BJ (cell line): ENCODE measurements at places on chromosomes 7 and 10. TPM values are rescaled to one million over a fixed set of nuclear protein-coding genes. Genes with fewer than 3 reads are reported as not detected.

- DNase-seq = no peak
Observed at GRCh38 chr7:674454-675410, 51.8 kb upstream of the DNAAF5 start.

DNA sequence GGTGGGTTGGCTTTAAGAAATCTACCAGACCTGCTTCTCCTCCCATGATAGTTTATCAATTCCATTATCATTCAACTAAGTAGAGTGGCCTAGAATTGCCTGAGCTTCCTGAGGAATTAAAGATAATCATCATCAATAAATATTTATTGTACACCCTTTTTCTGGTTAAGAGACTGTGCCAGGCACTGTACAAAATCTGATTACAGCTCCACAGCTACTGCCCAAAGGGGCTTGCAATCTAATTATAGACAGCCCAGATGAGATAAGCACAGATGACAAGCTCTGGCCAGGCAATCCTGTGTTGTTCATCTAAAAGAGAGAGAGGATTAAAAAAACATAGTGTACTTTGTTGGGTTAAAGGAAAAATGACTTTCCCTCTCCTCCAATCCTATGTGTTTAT is 586.4 kb downstream of the GATA3 start:
- no peak for DNase-seq

DNA sequence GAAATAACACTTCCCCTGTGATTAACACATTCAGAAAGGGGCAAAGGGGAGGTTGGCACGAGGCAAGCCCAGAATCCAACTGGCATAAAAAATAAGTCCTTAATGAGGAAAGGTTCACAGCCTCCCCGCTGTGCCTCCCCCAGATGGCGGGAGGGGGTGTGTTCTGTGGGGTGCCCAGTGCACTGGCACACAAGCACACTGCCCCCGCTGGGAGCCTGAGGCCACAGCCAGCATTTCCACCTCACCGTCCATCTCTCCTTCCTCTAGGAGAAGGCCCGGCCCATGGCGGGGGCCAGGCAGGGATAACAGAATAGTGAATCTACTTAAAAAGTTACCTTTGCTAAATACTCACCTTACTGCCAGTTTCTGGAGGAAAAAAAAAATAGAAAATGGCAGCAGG is 43.2 kb downstream of the PRKAG2 start:
- no peak for DNase-seq

DNA sequence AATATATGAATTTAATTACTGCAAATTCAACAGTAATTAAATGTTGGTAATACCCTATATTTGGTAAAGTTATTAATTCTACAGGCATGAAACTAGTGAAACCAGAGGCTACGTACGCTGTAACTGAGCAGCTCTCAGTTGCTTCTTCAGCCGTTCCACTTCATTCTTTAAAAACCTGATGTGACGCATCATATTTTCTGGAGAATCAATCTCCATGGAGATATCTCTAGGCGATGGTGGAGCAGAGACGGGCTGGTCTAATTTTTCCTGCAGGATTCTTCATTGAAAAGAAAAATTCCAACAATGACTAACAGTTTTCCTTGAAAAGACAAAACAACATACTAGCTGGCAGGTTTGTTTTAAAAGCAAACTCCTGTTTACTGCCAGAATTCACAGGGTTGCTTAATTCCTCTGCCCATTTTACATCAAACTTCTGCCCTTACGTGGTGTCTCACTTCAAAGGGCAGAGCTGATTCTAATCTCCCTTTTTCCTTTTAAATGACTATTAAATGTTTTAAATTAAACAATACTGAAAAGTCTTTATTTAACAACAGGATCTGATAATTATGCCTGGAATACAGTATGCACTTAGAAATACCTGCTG is 59.4 kb upstream of the MRLN start:
- no peak for DNase-seq

DNA sequence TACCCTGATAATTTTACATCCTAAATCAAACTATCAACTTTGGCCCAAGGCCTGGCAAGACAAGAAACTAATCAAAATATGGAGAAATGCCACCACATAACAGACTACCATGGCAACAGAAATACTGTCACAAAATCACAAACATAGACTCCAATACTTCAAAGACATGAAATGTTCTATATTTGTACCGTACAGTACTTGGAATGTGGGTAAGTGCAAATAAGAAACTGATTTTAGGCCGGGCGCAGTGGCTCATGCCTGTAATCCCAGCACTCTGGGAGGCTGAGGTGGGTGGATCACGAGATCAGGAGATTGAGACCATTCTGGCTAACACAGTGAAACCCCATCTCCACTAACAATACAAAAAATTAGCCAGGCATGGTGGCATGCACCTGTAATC is 9.2 kb downstream of the TNPO3 start:
- DNase-seq = no peak

GRCh38 chr10:79180414-79181221 is 111.9 kb downstream of the ZMIZ1 start:
- DNase-seq = no peak

DNA sequence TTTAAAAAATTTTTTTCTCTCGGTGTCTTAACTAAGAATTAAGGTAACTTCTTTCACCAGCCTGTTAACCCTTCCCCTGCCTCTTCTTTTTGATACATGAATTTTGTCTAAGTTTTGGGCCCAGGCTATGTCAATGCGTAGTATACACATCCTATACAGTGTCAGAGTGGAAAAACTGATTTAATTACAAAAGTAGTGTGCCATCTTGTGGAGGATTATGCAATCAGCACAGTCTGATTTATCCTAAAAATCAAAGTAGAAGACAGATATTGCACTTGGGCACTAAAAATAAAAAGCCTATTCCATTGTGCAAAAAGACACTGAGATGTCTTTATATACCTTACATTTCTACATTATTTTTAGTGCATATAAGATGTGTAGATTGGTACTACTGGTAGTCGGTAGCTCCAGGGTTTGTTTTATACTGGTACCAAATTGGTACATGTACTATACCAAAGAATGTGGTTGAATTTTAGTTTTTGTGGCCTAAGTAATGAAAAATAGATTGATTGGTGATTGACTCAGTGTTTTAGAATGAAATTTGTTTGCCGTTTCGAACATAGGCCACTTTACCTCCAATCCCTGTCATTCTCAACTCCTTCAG is 96.6 kb downstream of the MKLN1 start:
- DNase-seq = no peak

- DNase-seq = no peak
Observed at GRCh38 chr7:14995774-14996173, 93.2 kb upstream of the DGKB start.

NEUROD6 gene
- polyA plus RNA-seq = not detected in 2 replicates

CYP2W1 gene
- polyA plus RNA-seq = not detected in 2 replicates

DNA sequence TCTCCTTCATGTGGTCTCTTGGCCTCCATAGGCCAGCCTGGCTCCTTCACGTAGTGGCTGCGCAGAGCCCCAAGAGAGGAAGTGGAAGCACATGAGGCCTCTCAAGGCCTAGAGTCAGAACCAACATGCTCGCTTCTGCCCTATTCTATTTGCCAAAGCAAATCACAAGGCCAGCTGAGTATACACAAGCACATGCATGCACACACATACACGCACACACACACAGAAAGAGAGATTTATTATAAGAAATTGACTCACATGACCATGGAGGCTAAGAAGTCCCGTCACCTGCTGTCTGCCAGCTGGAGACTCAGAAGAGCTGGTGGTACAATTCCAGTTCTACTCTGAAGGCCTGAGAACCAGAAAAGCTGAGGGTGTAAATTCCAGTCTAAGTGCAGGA is 64.3 kb upstream of the NRP1 start:
- no peak for DNase-seq

GLI3 gene
- 4.4 and 5.1 TPM in 2 replicates for polyA plus RNA-seq

DNA sequence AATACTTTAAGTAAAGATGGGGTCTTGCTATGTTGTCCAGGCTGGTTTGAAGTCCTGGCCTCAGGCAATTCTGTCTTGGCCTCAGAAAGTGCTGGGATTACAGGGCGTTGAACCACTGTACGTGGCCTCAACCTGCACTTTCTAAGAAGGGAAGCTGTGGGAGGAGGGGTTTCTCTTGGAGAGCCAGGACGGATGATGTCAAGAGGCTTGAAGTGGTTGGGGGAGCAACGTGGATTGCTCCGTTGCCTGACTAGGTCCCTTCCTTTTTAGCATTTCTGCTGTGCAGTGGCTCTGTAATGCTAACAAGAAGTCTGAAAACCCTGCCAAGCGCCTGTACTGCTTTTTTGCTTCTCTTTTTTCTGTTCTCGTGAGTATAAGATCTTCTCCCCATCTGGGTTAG is 7.2 kb downstream of the BUD23 start:
- no peak for DNase-seq

TMEM139 gene
- polyA plus RNA-seq = 0.11 and 0.15 TPM in 2 replicates

CCDC146 gene
- polyA plus RNA-seq = 1.3 and 1.6 TPM in 2 replicates

DNA sequence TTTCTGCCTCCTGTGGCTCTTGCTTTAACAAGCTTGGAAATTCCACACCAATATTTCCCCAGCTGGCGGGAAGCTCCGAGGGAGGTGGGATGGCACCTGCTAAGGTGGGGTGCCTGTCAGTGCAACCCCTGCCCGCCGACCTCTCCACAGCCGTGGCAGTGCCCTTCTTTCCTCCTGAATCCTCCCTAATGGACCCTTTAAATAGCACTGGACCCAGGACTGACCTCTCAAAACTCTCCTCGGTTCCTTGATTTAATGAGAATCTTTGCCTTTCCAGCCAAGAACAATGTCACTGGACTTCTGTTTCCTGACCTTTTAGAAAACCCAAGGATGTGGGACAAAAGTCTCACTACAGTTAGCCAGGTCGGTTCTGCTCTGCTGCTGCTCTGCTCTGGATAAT is 63.2 kb upstream of the EXOC6 start:
- DNase-seq = no peak

OR2A1 gene
- 0.13 TPM in 1 of 2 replicates, not detected in the other for polyA plus RNA-seq
